Fibroblast of skin of abdomen (primary cell): ENCODE measurements at places on chromosomes 2 and 18.

DNA sequence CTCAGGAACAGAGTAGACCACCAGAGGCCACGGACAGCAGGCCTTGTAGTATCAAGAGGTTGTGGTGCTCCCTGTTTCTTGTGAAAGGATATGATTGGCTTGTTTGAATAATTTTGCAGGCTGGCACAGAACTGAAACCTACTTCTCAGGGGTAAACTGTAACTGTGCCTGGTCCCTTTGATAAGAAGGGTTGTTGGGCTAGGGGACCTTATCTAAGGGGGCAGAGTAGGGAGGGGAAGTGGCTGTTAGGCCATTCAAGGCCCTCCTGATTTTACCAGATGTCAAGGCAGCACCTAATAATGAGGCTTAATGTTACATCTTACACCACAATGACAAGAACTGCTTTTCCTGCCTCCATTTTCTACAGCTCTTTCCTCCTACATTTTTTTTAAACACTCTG lies 45.6 kb downstream of the GPR39 start:
- no peak for DNase-seq

DNA sequence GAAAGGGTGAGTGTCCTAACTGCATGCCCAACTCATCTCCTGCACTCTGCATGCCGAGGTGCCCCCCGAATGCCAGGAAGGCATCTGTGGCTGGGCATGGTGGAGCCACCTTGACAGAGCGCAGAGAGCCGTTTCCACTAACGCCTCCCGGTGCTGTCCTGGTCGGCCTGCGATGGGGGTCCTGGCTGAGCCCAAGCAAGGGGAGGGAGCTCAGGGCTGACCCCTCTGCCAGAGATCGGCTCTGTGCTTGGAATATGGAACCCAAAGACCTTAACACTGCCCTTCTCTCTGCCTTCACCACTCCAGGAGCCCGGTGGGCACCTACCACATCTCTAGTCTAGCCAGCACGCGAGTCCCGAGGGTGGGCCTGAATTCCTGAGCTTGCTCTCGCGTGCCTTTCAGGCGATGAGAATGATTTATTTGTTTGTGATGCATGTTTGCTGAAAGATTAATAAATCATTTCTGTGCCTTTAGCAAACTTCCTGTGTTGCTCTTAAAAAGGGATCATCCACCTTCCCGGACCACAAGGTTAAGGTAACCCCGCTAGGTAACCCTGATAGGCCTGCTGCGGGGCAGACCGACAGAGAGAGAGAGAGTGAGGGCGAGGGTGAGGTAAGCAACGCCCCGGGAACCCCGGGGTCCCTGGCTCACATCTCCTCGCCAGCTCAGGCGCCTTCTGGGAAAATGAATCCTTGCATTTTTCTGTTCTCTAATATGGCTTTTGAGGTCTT lies 35.3 kb downstream of the PDIA6 start:
- no peak for DNase-seq

DNA sequence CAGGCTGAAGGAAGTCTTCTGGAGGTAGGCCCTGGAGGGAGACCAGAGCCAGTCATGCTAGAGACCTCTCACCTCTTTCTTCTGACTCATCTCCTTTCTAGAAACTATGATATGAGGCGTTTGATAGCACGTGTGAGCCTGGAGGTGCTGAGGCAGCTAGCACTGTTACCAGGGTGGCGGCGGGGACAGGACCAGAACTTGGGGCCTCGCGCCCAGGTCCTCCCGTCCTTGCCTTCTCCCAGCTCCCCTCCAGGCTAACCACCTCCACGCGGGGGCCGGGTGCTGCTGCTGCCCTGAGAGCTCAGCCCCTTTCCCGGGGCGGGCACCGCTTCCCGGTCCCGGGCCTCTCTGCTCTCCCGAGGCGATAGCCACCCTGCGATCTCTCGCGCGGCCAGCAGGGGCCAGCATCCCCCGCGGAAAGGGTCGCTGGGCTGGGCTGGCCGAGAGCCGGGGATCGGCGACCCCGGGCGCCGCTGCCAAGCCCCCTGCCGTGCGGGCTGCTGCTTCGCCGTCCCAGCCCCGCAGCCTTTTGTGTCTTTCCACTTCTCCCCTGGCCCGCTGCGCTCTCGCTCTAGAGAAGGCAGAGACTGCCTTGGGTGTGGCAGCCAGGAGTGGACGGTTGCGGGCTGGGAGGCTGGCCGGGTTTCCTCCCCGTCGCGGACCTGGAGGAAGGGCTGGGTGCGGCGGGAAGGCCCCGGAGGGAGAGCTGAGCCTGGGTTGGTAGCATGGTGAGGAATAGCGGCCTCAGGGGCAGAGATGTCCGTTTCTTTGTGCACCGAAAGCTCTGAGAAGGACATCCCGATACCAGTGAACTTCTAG lies 49.1 kb downstream of the TMEM17 start:
- peak; percentile 67 for DNase-seq

DNA sequence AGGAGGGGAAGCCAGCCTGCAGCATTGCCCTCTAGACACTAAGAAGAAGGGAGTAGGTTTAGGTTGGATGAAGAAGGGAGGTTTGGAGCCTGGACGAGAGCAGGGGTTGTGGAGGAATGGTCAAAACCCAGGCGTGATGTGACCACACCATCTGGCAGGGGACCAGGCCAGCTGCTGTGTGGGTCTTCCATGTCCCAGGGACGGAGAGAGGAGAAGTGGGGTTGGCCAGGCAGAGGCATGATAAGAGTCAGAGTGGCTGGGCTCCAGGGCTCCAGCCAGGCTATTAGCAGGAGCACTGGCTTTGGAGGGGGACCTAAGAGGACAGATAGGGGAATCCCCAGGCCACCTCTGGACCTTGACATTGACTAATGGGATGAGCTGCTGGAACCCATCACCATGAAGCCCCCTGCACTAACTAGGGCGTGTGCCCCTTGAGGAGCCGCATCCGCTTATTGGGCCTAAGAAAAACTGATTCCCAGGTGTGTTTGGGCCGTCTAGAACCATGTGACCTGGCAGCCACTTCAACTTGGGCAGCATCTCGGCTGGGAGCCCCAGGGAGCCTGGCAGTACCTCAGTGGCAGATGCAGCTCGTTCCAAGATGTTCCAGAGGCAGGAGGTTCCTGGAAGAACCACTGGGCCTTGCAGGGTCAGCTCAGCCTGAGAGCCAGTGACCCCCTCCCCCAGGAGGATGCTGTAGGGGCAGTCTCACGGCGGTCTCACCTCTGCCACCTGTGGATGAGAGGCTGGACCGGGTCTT lies 235.1 kb downstream of the AGAP1 start:
- no peak for DNase-seq

GRCh38 chr2:98948956-98949739 lies 13.1 kb upstream of the CRACDL start:
- DNase-seq = no peak

- DNase-seq = no peak
Measured at GRCh38 chr2:29597035-29597434, 324.4 kb downstream of the ALK start.

DNA sequence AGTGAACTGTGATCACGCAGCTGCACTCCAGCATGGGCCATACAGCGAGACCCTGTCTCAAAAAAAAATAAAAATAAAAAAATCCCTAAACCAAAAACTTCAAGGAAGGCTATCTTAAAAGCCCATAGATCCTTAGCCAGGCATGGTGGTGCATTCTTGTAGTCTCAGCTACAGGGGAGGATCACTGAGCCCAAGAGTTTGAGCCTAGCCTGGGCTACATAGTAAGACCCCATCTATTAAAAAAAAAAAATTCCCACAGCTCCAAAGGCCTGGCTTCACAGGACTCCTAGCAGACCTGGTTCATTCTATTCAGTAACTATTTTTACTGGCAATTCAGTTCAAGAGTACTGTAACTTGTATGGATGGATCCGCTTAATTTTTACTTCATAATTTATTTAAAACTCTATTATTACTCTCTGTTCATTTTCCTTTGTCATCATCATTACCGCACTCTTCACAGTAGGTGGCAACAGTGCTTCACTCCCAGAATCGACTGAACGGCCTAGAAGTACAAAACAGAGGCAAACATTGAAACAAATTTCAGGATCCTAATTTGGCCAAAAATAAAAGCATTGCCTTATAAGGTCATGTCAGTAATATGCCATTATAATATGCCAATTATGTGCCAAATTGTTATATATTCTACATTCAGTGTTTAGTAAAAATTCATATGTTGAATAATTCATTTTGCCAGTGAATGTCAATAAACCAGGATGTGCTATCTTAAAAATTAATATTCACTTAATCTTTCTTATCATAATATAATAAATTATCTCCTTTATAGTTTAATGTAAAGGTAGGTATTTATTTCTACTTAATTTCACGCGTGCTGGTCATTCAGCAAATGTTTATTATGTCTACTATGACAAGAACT lies 14.3 kb upstream of the STAM2 start:
- peak; percentile 77 for DNase-seq

DNA sequence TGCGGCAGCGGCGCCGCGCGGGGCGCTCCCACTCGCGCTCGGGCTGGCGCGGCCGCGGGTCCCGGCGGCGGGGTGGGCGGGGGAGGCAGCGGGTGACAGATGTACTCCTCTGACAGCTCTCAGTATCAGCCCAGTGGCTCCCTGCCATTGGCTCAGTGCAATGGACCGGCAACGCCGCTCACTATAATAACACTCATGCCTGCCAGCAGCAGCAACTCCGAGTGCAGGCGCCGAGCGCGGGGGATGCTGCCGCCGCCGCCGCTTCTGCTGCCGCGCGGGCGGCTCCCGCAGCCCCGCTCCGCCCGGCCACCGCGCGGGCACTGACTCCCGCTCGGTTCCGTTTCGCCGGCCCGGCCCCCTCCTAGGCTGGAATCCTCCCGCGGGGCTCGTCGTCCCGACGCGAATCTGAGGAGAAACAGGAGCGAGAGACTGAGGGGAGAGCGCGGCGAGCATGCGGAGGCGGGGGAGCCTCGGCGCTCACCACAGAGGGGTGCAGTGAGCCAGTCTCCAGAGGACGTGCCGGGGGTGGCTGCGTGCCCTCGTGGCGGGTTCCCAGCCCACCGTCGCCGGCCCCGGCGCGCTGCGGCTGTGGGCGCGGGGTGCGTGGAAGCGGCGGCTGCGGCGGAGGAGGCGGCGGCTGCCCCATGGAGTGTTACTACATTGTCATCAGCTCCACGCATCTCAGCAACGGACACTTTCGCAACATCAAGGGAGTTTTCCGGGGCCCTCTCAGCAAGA lies at the start of gene ZNF804A:
Gene ZNF804A (plus strand): TSS at position 214 of the 738 bp plus-strand sequence. CDS start 431 bp downstream, at position 645.
- DNase-seq = peak; percentile 66

DNA sequence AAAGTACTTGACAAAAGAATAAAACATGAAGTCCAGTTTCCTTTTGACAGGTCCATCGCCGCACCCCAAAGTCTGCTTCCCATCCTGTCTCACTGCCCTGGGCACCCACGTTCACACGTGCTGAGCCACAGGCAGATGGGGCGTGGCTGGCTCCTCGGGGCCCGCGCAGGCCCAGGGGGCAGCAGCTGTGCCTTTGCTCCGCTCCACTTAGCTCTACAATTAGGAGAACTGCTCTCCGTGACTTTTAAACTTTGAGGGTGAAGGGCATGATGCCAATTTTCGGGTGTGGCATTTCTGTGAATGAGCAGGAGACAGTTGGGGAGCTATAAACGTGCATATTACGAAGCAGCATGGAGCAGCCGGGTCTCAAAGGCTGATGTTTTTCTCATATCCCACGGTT lies 152.4 kb downstream of the TDRD15 start:
- DNase-seq = no peak

DNA sequence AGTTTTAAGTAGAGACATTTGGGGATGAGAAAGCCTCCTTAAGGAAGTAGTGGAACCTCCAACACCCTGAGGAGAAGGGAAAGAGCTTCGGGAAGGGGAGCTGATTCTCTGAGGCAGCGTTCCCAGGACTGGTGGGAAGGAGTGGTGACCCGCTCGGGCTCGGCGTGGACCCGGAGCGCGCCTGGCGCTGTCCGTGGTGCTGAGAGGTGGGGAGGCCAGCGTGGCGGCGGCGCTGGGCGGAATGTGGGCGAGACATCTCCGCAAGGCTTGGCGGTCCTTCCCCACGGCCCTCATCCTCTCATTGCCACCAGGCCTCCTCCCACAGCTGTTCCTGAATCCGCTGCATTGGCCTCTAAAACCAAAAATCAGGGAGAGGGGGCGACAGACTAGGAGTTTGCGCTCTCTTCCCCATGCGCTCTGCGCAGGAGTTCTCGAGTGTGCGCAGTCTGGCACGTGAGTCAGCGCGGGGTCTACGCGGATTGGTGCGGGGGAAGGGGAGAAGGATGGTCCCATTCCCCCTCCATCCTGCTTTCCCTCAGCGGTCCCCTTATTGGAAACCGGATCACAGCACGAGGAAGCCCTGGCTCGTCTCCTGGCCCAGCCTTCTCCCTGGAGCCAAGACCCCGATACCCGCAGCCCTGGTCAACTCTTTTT lies 857 bp downstream of the RESP18 start:
- DNase-seq = peak; percentile 26

DNA sequence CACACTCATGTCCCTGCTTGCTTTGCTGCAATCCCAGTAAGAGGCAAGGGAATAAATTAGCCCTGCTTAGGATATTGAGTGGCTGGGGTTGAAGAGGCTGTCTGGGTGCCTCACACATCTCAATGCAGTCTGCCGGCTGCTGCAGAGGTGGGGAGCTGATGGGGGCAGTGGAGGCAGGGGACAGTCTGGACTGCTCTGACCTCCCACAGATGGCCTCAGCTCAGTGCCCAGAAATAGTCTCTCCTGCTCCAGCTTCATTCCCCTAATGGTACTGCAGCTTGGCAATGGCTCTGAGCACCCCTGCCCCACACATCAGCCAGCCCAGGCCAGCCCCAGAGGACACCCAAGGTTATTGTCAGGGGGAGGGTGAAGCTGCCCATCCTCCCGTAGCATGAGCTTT lies 21.5 kb upstream of the TNS1 start:
- DNase-seq = no peak

- DNase-seq = peak; percentile 22
Measured at GRCh38 chr2:41782306-41783158, 265.3 kb upstream of the PKDCC start.

- no peak for DNase-seq
Measured at GRCh38 chr18:12455496-12455895, 47.8 kb downstream of the PRELID3A start.

DNA sequence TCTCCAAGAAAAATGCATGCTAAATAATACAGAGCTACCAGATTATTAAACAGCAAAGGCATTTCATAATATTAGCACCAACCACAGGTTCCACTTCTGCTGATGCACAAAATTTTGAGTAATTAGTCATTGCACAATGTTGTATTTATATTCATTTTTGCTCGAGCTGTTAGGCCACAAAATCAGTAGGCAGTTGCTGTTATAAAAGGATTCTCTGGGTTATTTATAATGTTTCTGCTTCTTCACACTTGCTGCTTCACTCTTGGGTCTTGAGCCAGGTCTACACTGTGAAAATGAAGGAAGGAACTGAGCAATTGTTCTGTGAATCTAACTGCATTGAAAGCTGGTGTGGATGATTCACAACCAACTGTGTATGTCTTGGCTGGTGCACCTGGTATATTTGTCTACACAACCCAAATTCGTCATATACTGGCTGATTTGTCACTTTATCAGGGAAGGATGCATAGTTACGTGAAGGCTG lies 38.3 kb downstream of the MRPL33 start:
- DNase-seq = peak; percentile 86

GRCh38 chr18:62751341-62751821 lies 36.0 kb downstream of the PHLPP1 start:
- peak; percentile 32 for DNase-seq

DNA sequence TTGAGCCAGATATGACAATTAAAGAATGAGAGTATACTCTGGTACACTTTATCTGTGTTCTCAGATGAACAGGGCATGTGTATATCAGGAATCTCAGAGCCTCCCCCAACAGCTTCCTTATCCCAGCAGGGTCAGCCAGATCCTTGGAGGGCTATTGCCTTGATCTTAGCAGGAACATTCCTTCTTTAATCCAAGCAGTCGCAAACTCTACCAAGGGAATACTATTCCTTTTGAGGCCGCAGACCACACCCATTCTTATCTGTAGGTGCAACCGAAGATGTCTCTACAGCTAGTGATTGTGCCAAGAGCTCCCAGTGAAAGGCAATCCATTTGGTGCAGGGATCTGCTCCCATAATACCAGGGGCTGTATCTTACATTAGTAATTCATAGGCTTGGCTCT lies 118.3 kb upstream of the DOK6 start:
- no peak for DNase-seq

- DNase-seq = no peak
Measured at GRCh38 chr18:24757134-24757533, 296.7 kb downstream of the HRH4 start.
